ENCODE measurements at places on chromosomes 12 and 14. TPM values are rescaled to one million over a fixed set of nuclear protein-coding genes. Genes with fewer than 3 reads are reported as not detected.

GRIP1 gene
- 1.5 TPM for total RNA-seq

GRCh38 chr12:100345020-100345767 is 11.7 kb upstream of the SLC17A8 start:
- no peaks in the 10 kb centered on the region for H3K36me3 ChIP-seq
- H3K4me1 ChIP-seq = no peaks in the 10 kb centered on the region
- H3K27ac ChIP-seq = no peak overlapping the region
- H3K4me3 ChIP-seq = no peak overlapping the region
- DNase-seq = no peak
- H3K27me3 ChIP-seq = no peaks in the 10 kb centered on the region

MYF6 gene
- not detected for total RNA-seq

DNA sequence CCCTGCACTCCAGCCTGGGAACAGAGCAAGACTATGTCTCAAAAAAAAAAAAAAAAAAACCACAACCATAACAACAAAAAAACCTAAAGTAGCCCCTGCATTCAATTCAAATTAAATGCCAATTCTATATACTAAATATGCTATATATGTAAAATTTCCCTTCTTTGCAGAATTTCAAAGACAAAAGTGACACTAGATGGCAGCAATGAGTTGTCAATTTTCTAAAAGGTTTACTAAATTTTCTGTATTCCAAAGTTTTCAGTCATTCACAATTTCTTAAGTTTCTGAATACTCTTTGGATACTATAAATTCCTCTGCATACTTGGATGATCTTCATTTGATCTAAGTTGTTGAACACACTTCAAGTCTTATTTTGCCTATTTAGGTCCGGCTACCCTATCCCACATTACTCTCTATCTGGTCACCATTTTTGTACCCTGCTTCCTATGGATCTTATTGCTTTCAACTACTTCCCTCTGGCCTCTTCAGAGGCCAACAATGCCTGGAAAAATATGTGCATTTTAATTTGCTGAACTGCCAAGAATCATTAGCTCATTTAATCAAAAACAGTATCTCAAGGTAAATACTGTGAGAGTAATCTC is 27.9 kb downstream of the HNRNPC start:
- no peak overlapping the region for H3K27ac ChIP-seq
- no peak for DNase-seq
- no peak overlapping the region for H3K4me3 ChIP-seq
- peaks cover 67% of the 10 kb centered on the region for H3K4me1 ChIP-seq

GRCh38 chr12:124504273-124505000 is 63.0 kb downstream of the NCOR2 start:
- no peaks in the 10 kb centered on the region for H3K36me3 ChIP-seq
- H3K27ac ChIP-seq = no peak overlapping the region
- no peaks in the 10 kb centered on the region for H3K4me1 ChIP-seq
- H3K27me3 ChIP-seq = no peaks in the 10 kb centered on the region
- DNase-seq = no peak

- no peaks in the 10 kb centered on the region for H3K36me3 ChIP-seq
- H3K27me3 ChIP-seq = no peaks in the 10 kb centered on the region
- no peak for DNase-seq
- no peak overlapping the region for H3K27ac ChIP-seq
- no peak overlapping the region for H3K4me3 ChIP-seq
Measured at GRCh38 chr14:96631621-96632362, 129.6 kb downstream of the PAPOLA start.

DNA sequence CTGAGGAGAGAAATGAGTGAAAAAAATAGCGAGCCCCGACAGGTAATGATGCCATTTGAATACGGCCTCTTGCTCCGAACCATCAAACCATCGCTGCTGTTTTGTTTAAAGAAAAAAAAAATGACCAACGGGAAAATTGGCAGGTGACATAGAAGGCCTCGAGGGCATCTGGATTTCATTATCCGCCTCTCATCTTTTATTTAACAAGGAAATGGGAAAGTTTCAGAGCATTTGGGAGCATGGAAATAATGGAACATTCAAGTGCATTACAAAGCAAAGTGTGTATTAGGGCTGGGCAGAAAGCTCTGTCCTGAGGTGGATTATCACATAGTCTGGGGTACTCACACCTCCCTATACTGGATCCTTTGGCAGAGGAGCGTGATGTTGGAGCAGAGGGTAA is 258.7 kb downstream of the KSR2 start:
- DNase-seq = no peak
- H3K27ac ChIP-seq = no peak overlapping the region
- H3K27me3 ChIP-seq = no peaks in the 10 kb centered on the region
- no peaks in the 10 kb centered on the region for H3K36me3 ChIP-seq
- H3K4me1 ChIP-seq = no peaks in the 10 kb centered on the region

DNA sequence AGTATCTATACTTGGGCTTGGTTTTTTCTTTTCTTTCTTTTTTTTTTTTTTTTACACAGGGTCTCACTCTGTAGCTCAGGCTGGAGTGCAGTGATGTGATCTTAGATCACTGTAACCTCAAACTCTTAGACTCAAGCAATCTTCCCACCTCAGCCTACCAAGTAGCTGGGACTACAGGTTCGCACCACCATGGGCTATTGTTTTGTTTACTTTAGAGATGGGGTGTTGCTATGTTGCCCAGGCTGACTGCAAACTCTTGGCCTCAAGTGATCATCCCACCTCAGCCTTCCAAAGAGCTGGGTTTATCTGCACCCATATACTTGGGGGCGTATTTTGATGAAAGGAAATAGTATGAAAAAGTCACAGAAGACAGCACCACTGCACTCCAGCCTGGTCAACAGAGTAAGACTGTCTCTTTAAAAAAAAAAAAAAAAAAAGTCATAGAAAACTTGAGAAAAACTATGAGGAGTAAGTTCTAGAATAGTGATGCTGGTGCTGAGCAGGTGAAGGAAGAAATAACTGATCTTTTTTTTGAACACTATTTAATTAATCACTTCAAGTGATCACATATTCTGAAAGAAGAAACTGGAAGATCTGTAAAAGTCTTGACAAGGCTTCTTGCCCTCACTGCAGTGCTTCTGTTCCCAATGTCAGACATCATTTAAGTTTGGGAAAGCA is 53.8 kb upstream of the NPFF start:
- no peak overlapping the region for H3K27ac ChIP-seq
- no peaks in the 10 kb centered on the region for H3K27me3 ChIP-seq
- H3K4me3 ChIP-seq = no peak overlapping the region
- peaks cover 24% of the 10 kb centered on the region for H3K4me1 ChIP-seq
- no peaks in the 10 kb centered on the region for H3K36me3 ChIP-seq
- no peak for DNase-seq

LMNTD1 gene
- not detected for total RNA-seq

LRTM2 gene
- total RNA-seq = not detected

DNA sequence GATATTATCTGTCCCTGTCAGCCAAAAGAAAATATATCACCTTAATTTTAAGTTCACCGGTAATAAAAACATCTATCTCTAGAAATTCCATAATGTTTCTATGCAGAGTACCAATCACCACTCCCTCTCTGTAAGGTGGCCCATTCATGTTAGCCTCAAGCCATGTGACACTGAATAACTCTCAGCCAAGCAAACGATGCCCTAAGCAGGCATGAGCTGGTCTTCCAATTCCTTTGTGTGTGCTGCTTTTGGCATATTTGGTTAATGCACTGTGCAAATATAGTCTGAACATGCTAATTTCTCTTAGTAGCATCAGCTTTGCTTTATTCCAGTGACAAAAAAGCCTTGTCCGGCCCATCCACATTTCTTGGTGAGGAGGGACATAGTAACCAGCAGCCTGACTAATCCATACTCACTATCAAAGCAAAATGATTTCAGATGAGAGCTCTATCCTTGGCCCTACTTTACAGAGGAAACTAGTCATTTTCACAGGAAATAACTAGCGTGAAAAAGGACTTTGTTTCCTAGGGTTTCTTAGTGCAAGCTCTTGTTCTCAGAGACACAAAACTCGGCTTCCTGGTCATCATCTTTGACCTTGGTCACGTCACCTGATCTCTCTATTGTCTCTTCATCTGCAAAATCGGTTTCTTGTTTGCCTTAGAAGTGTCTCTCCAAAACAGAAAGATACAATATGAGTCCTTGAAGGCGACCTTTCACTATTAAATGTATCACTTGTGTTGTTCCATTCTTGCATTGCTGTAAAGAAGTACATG is 59.2 kb upstream of the RTRAF start:
- no peak overlapping the region for H3K4me3 ChIP-seq
- DNase-seq = no peak
- H3K27ac ChIP-seq = no peak overlapping the region

HNRNPC gene
- total RNA-seq = 1,158 TPM

- no peak for DNase-seq
- H3K27me3 ChIP-seq = no peaks in the 10 kb centered on the region
- H3K4me1 ChIP-seq = no peaks in the 10 kb centered on the region
Measured at GRCh38 chr12:115172521-115172920, 488.5 kb upstream of the TBX3 start.

LRFN5 gene
- total RNA-seq = not detected

GRCh38 chr14:50773632-50774541 is 57.1 kb downstream of the NIN start:
- peaks cover 21% of the 10 kb centered on the region for H3K4me1 ChIP-seq
- H3K4me3 ChIP-seq = no peak overlapping the region
- DNase-seq = no peak
- H3K36me3 ChIP-seq = peaks cover 45% of the 10 kb centered on the region
- H3K27me3 ChIP-seq = no peaks in the 10 kb centered on the region
- H3K27ac ChIP-seq = no peak overlapping the region

CCDC198 gene
- not detected for total RNA-seq

- H3K27ac ChIP-seq = no peak overlapping the region
- no peak overlapping the region for H3K4me3 ChIP-seq
- H3K36me3 ChIP-seq = no peaks in the 10 kb centered on the region
- no peaks in the 10 kb centered on the region for H3K27me3 ChIP-seq
- DNase-seq = no peak
Measured at GRCh38 chr12:79409562-79409961, 281.2 kb downstream of the PAWR start.

GRCh38 chr14:22973217-22974032 is 8.9 kb downstream of the AJUBA start:
- no peak overlapping the region for H3K27ac ChIP-seq
- H3K4me3 ChIP-seq = no peak overlapping the region
- no peaks in the 10 kb centered on the region for H3K36me3 ChIP-seq

DNA sequence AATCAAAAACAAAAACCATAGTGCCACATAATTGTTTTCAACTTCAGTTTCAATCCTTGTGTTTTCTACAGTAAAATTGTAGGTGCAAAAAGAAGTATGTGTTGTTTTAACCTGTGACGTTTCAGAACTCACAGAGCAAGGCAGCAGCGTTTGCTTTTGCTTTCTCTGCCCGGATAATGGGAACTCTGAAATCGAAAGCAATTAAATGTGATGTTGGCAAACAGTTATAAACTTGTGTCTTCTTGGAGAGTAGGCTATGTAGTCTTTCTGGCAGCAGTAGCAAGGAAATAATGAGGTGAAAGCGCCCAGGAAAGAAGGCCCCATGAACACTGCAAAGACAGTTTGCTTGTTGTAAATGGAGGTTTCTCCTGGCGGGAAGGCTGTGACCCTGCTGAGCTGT is 39.1 kb downstream of the FNTB start:
- no peak overlapping the region for H3K27ac ChIP-seq
- H3K4me3 ChIP-seq = no peak overlapping the region
- no peaks in the 10 kb centered on the region for H3K4me1 ChIP-seq
- no peaks in the 10 kb centered on the region for H3K27me3 ChIP-seq

GRCh38 chr14:32256576-32256975 is 53.5 kb upstream of the RNU6-8 start:
- H3K4me1 ChIP-seq = no peaks in the 10 kb centered on the region
- H3K27me3 ChIP-seq = no peaks in the 10 kb centered on the region
- H3K4me3 ChIP-seq = no peak overlapping the region
- no peak overlapping the region for H3K27ac ChIP-seq

- H3K27me3 ChIP-seq = no peaks in the 10 kb centered on the region
- H3K36me3 ChIP-seq = no peaks in the 10 kb centered on the region
- H3K4me3 ChIP-seq = no peak overlapping the region
- no peak for DNase-seq
- H3K4me1 ChIP-seq = no peaks in the 10 kb centered on the region
Measured at GRCh38 chr12:3173008-3173553, 95.9 kb downstream of the TSPAN9 start.

GRCh38 chr12:29346769-29347421 is 34.1 kb downstream of the ERGIC2 start:
- DNase-seq = no peak
- H3K27ac ChIP-seq = no peak overlapping the region
- H3K27me3 ChIP-seq = no peaks in the 10 kb centered on the region

LYZ gene
- total RNA-seq = 8.7 TPM

GMFB gene
- 56.4 TPM for total RNA-seq

GRCh38 chr12:108495054-108495453 is 20.0 kb upstream of the FICD start:
- no peaks in the 10 kb centered on the region for H3K4me1 ChIP-seq
- no peaks in the 10 kb centered on the region for H3K36me3 ChIP-seq
- no peak overlapping the region for H3K4me3 ChIP-seq
- H3K27ac ChIP-seq = no peak overlapping the region
- no peak for DNase-seq

OAS1 gene
- 4.5 TPM for total RNA-seq

- no peaks in the 10 kb centered on the region for H3K36me3 ChIP-seq
- peak overlapping the region; percentile 56 for H3K4me3 ChIP-seq
- H3K27ac ChIP-seq = peak overlapping the region; percentile 71
Measured at GRCh38 chr12:750366-751191, 1.8 kb upstream of the WNK1 start.

GRCh38 chr14:20836668-20837338 is 34.2 kb upstream of the RNASE1 start:
- no peak overlapping the region for H3K4me3 ChIP-seq
- no peaks in the 10 kb centered on the region for H3K36me3 ChIP-seq
- no peaks in the 10 kb centered on the region for H3K27me3 ChIP-seq
- no peaks in the 10 kb centered on the region for H3K4me1 ChIP-seq
- no peak overlapping the region for H3K27ac ChIP-seq
- DNase-seq = no peak

DNA sequence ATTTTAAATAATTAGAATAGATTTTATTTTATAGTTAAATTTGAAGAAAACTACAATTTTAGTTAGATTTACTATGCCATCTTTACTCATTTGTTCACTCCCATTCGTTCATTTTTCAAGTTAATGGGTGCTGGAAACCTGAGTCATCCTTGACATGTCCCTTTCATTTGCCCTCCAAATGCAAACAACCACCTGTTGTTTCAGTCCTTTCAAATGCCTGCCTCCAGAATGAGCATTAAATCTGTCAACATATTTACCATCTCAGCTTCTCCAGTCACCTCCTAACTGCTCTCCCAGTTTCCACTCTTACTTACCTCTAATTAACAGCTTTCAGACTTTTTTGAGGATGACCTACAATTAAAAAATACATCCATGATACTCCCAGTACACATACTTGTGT is 375.5 kb downstream of the RAD51B start:
- H3K4me3 ChIP-seq = no peak overlapping the region
- DNase-seq = no peak
- no peaks in the 10 kb centered on the region for H3K36me3 ChIP-seq
- H3K27me3 ChIP-seq = no peaks in the 10 kb centered on the region
- H3K27ac ChIP-seq = no peak overlapping the region

HCAR3 gene
- total RNA-seq = not detected

- peaks cover 17% of the 10 kb centered on the region for H3K36me3 ChIP-seq
- no peaks in the 10 kb centered on the region for H3K27me3 ChIP-seq
- H3K4me1 ChIP-seq = peaks cover 42% of the 10 kb centered on the region
- H3K4me3 ChIP-seq = peak overlapping the region; percentile 30
- no peak for DNase-seq
Measured at GRCh38 chr14:49896966-49897365, 4.1 kb downstream of the ARF6 start.
